Stimulated activated CD8-positive, alpha-beta memory T cell treated with anti-CD3 and anti-CD28 coated beads, Interleukin-4, amount 100 ng/mL, for 1 hour (primary cell): ENCODE measurements at places on chromosomes 7 and 10.

GRCh38 chr10:71255550-71255807, 43.1 kb downstream of the UNC5B start:
- no peak for DNase-seq

- DNase-seq: no peak
These were observed 436.1 kb upstream of the FOXK1 start for GRCh38 chr7:4245866-4246470.

GRCh38 chr7:44750424-44750823, 1.8 kb downstream of the ZMIZ2 start:
- no peak for DNase-seq

DNA sequence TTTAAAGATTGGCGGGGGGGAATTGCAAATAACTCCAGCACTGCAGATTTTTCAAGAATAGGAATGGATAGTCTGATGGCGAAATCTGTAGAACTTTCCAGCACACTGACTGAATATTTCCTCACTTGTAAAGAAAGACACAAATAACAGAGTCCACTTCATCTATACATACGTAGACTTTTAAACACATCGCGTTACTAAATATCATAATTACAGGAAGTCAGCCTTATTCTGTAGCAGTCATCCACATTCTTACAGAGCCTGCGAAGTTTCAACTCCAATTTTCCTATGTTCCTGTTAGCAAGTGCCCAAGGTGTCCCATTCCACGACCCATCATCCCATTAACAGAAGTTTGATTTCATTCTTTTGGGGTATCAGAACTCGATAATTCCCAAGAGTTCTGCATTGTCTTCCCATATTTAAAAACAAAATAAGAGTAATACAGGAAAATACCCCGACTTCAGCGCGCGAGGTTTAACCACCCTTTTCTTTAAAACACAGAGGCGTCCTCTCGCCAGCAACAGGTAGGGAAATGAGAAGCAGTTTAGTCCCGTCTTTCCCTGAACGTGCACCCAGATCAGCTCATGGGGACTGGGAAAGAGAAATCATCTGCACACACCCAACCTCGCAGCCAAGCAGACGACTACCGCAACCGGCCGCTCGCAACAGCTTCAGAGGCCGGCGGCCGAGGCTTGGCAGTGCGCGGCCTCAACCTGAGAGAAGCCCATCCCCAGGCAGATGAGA, 880 bp downstream of the HERC4 start:
- DNase-seq: no peak

- no peak for DNase-seq
These were observed 518.0 kb downstream of the REEP3 start for GRCh38 chr10:64039198-64039597.

DNA sequence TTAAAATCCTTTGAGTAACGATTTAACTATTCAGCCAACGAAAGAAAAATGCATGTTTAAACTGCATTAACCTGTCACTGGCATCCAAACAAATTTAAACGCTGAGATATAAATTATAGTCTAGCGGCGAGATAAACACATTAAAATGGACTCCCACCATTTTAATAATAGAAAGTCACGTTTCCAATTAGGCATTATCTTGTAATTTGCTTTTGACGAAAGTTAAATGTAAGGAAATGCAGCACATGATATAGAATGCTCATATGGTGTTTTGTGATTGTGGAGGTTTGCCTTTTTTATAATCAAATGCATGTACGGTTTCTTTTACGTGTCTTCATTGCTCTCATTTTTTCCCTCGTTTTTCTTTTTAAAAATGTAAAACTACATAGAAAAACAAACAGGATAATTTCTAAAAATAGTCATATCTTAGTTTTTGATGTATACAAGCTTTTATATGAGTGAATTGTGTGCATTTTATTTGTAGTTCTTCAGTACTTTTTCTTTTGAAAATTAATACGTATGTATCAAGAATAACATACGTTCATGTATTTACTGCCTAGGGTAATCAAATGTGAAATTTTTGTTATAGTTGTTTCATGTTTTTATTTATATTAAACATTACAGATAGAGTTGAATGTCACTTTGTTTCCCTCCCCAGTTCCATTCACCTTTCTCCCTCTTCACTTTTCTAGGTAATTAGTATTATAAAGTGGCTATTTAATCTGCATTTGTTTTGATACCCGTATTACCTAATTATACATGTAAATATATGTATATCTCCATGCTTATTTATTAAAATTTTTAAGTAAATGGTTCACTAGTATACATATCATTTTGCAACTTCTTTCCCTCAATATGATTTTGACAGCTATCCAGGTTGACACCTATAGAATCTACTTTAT, 1.1 kb upstream of the KLF14 start:
- DNase-seq: no peak

GRCh38 chr10:31962826-31963588, 34.4 kb upstream of the ARHGAP12 start:
- DNase-seq: no peak

DNA sequence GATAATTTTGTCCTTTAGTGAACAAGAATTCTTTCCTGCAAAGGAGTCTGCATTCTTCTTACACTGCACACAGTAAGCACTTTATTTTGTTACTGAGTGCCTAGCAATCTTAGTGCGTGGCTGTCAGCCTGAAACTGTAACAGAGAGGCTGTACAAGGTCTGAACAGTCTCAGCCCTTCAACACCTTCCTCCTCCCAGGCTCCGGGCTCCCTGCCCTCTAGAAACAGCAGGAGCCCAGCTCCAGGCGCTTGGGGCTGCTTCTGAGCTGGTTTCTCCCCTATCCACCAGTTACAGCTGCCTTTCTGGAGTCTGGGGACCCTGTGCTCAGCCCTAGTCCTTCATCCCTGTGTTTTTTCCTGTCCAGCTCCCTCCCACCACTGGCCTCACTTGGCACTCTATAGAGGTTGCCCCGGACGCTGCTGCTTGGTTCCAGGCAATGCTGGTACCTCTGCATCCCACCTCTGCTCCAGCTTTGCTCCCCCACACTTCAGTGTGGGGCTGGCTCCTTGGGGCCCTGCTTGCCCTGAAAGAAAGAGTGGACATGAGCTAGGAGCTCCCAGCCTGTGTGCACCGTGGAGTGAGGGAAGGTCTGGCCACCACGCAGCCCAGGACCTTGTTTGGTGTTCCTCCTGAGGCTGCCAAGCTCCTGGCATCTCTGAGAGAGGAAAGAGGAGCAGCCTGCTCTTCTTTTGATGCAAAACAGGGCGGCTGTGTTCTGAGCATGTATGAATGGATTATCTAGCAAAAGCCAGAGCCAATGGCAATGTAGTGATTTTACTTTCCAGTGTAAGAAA, 251.2 kb upstream of the GRB10 start:
- no peak for DNase-seq

GRCh38 chr7:105837765-105838626, 38.4 kb downstream of the ATXN7L1 start:
- no peak for DNase-seq

GRCh38 chr10:45809837-45810236, 37.5 kb downstream of the AGAP4 start:
- no peak for DNase-seq

DNA sequence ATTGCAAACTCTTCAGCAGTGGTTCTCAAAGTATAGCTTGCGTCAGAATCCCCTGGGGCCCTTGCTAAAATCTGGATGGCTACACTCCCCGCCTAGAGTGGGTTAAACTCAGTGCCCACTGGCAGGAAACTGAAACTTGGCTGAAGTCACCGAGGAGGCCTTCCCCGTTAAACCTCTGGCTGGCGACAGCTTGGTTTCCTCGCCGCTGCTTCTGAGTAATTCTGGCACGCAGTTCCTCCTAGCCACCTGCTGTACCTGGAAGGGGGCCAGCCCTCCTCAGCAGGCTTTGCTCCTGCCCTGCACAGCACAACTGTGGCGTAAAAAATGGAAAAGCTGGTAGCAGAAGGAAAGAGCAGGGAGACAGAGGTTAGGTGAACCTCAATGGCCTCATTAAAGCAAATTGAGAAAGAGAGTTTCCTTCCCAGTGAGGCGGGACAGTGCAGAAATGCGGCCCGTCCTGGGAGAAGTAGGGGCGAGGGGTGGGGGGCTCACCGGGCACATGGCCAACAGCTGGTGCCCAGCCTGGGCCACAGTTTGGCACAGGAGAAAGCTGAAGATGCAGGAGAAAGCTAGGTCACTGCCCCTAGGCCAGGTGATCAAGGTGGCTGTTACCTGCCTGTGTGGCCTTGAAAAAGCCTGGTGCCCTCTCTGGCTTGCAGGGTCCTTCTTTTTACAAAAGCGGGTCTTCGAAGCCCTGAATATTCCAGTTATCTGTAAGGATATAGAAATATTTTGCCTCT, 46.6 kb downstream of the ALOX5 start:
- peak; percentile 38 for DNase-seq

DNA sequence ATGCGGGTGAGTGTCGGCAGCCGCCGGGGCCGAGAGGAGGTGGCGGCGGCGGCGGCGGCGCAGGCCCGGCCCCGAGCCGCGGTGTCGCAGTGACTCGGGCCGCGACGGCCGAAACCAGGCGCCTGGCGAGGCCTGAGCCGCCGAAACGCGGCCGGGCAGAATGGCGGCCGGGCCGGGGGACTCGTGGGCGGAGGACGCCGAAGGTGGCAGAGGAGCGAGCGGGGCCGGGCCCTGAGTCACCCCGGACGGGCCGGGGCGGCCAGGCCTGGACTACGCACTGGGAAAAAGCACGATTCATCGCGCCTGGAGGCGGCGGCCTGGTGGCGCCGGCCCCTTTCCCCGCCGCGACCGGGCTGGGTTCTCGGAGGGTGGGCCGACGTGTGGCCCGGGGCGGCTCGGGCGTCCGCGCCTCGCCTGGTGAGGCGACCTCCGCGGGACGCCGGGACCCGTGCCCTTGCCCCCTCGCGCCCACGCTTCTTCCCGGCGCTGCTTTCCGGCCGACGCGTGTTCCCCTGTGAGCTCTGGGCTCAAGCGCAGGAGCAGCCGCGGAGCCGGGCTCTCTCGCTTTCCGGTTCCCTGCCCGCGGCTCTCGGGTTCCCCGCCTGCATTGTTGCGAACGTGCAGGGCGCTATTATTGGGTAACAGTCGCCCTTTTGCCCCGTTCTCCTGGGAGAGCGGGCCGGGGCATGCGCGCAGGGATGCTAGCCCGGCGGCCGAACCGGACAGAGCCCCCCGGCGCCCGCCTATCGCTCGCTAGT, 500 bp downstream of the CUL1 start:
- DNase-seq: no peak

DNA sequence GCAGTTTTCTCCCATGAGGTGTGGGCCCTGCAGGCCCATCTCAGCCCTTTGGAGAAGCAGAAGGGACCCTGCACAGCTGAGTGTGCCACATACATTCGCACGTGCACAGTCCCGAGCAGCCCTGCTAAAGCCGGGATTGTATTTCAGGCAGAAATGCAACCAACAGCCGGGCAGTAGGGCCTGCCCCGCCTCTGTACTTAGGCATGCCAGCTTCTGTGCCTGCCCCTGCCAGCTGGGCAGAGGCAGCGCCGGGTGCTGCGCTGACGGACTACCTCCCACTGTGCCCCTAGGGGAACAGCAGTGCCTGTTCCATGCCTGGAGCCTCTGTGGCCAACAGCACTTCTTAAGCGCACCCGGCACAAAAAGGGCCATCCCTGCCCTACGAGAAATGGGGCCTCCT, 170.3 kb downstream of the NEURL1 start:
- DNase-seq: no peak

GRCh38 chr10:126133082-126133620, 236.8 kb downstream of the FANK1 start:
- no peak for DNase-seq

DNA sequence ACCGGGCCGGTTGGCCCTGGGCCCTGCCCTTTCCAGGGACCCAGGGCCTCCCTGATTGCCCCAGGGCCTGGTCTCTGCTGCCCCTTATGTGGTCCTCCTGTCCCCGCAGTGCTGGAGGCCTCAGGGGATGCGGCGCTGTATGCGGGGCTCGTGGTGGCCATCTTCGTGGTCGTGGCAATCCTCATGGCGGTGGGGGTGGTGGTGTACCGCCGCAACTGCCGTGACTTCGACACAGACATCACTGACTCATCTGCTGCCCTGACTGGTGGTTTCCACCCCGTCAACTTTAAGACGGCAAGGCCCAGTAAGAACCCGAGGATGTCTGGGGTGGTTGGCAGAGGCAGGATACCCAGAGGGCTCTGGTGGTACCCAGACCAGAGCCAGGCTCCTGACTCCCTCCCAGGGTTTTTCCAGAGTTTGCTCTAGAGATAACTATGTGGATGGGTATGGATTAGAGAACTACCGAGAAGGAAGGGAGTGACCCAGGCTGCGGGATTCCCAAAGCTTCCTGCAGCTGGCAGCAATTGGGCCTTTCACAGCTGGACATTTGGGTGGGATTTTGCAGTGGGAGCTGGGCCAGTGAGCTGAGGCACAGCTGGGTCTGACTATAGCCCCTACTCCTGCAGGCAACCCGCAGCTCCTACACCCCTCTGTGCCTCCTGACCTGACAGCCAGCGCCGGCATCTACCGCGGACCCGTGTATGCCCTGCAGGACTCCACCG, 28.1 kb upstream of the SLC29A3 start:
- DNase-seq: no peak
